Endodermal cell (in vitro differentiated cells): ENCODE measurements at places on chromosomes 3 and 15.

DNA sequence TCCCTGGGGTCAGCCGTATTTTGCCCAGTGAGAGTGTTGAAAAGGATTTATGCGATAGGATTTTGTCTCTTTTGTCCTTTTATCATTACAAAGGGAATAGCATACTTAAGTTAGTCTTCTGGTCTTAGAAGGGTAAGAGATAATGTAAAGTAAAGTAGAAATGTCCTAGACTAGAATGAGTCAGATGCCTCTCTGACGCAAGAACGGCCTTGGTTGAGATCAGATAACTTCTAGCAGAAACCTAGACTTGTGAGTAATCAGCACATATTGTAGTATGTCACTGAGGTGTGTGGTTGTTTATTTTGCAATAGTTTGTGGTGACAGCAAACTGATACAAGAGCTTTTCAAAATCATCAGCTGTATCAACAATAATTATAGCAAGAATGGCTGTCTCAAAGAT is 866.1 kb downstream of the NSUN3 start:
- no peaks in the 10 kb centered on the region for H3K36me3 ChIP-seq
- no peaks in the 10 kb centered on the region for H3K4me1 ChIP-seq
- no peak overlapping the region for H3K4me3 ChIP-seq
- H3K27me3 ChIP-seq, result no peaks in the 10 kb centered on the region
- H3K27ac ChIP-seq, result no peak overlapping the region
- DNase-seq, result no peak

DNA sequence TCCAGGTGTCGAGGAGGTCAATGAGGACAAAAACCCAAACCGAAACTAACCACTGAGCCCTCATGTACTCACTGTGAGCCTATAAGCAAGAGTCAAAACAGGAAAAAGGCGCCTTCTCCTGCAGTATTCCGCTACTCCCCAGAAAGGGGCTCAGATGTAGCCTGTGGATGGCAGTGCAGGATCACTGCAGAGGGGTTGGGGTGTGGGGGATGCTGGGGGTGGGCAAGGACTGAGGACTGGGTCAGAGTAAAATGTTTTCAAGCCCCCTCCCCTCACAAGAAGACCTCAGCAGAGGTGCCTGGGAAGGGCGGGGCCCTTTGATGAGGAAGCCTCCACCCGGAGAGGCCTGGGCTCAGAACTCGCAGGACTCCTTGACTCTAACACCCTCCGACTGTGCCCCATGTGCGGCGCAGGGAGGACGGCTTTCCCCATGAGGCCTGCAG is 170.1 kb downstream of the OSBPL10 start:
- no peak overlapping the region for H3K27ac ChIP-seq
- no peak for DNase-seq
- no peaks in the 10 kb centered on the region for H3K27me3 ChIP-seq
- no peaks in the 10 kb centered on the region for H3K36me3 ChIP-seq

DNA sequence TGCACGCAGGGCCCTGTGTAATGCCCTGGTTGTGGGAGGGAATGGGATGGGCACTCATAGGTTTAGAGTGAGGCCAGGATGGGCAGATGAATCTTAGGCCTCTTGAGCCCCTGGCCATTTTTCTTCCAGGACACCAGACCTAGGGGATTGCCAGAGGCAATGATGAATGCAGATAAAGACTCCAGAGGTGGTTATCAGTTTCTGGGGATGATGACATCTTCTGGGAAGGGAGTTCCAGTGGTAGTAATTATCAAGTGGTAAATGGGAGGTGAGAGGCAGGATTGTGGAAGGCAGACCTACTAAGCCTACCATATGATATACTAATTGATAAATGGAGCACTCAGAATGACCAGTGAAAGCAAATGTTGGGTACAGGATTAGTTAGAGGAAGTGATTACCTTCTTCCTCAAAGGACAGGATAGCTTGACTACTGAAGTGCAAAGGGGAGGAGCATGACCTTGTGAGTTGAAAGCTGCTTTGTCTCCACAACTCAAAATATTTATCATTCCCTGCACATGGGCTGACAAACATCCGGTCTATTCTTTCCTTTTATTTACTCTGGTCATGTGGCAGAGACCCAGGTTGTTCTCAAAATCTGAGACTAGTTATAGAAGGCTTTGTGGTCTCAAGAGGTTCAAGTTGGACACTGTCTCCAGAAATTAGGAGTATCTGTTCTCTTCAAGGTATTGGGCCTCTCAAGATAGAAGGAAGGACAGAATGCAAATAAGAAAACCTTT is 10.2 kb upstream of the MAPK6 start:
- H3K27me3 ChIP-seq, result no peaks in the 10 kb centered on the region
- no peak overlapping the region for H3K4me3 ChIP-seq
- H3K27ac ChIP-seq, result no peak overlapping the region
- no peaks in the 10 kb centered on the region for H3K36me3 ChIP-seq

DNA sequence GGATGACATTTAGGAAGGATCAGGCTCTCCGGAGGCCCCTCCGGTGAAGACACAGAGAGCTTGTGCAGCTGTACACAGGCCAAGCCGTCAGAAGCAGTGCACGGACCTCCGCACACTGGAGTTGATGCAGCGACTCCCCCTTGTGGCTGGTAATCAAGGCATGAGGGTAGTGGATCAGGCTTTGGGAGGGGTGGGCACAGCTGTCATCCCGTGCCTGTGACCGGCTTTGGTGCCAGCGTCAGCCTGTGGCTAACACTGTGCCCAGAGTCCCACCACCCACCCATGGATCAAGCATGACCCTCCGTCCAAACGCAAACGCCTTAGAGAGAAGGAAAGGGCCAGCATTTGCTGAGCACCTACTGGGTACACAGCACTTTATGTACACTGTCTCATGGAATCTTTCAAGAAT is 8.2 kb upstream of the GRIP2 start:
- H3K27me3 ChIP-seq, result peaks cover 9% of the 10 kb centered on the region
- no peak overlapping the region for H3K4me3 ChIP-seq
- no peak overlapping the region for H3K27ac ChIP-seq

- H3K27me3 ChIP-seq, result no peaks in the 10 kb centered on the region
- peaks cover 4% of the 10 kb centered on the region for H3K4me1 ChIP-seq
- H3K27ac ChIP-seq, result no peak overlapping the region
- H3K36me3 ChIP-seq, result no peaks in the 10 kb centered on the region
- no peak for DNase-seq
Observed at GRCh38 chr15:93158097-93158900, 69.3 kb upstream of the RGMA start.

GRCh38 chr15:52783191-52783829 is 6.8 kb downstream of the ONECUT1 start:
- H3K36me3 ChIP-seq, result no peaks in the 10 kb centered on the region
- H3K27me3 ChIP-seq, result peaks cover 77% of the 10 kb centered on the region
- peak; percentile 90 for DNase-seq
- H3K4me1 ChIP-seq, result peaks cover 18% of the 10 kb centered on the region
- peak overlapping the region; percentile 76 for H3K4me3 ChIP-seq

- no peaks in the 10 kb centered on the region for H3K4me1 ChIP-seq
- no peak for DNase-seq
- H3K27ac ChIP-seq, result no peak overlapping the region
- H3K36me3 ChIP-seq, result no peaks in the 10 kb centered on the region
Observed at GRCh38 chr3:105387122-105387751, 20.5 kb downstream of the ALCAM start.

DNA sequence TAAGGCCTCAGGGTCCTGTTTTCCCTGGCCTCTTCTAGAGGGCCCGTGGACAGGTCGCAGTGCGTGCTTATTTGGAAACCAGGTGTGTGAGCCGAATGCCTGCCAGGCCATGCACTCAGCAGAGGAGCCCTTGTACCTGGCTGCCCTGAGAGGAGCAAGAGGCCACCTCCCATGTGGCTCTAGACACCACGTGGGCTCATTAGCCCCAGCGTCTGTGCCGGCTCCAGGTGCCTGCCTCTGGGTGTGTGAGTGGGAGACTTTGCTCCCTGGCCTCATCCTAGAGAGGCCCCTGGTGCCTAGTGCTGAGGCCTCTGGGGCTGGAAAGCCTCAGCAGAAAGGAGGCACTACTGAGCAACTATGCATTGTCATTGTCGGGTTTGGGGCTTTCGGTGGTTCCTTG is 50.4 kb downstream of the KLF13 start:
- no peak for DNase-seq
- no peak overlapping the region for H3K27ac ChIP-seq
- no peak overlapping the region for H3K4me3 ChIP-seq
- no peaks in the 10 kb centered on the region for H3K4me1 ChIP-seq
- no peaks in the 10 kb centered on the region for H3K36me3 ChIP-seq
- H3K27me3 ChIP-seq, result no peaks in the 10 kb centered on the region

GRCh38 chr15:73328981-73329380 is 39.8 kb downstream of the HCN4 start:
- no peak overlapping the region for H3K4me3 ChIP-seq
- H3K27me3 ChIP-seq, result no peaks in the 10 kb centered on the region
- DNase-seq, result no peak
- H3K4me1 ChIP-seq, result no peaks in the 10 kb centered on the region

GRCh38 chr15:63896336-63897115 is 62.8 kb upstream of the HERC1 start:
- no peaks in the 10 kb centered on the region for H3K27me3 ChIP-seq
- no peaks in the 10 kb centered on the region for H3K4me1 ChIP-seq
- H3K27ac ChIP-seq, result no peak overlapping the region
- H3K36me3 ChIP-seq, result no peaks in the 10 kb centered on the region

- no peaks in the 10 kb centered on the region for H3K36me3 ChIP-seq
- H3K4me3 ChIP-seq, result no peak overlapping the region
- H3K27ac ChIP-seq, result no peak overlapping the region
- DNase-seq, result peak; percentile 58
- no peaks in the 10 kb centered on the region for H3K27me3 ChIP-seq
- no peaks in the 10 kb centered on the region for H3K4me1 ChIP-seq
Observed at GRCh38 chr3:141789281-141789680, 26.1 kb downstream of the GRK7 start.

GRCh38 chr3:12014613-12015012 is 10.4 kb downstream of the SYN2 start:
- H3K27ac ChIP-seq, result no peak overlapping the region
- H3K4me1 ChIP-seq, result peaks cover 3% of the 10 kb centered on the region
- no peak overlapping the region for H3K4me3 ChIP-seq
- DNase-seq, result no peak
- no peaks in the 10 kb centered on the region for H3K36me3 ChIP-seq

GRCh38 chr3:19901918-19902317 is 32.1 kb downstream of the EFHB start:
- H3K4me3 ChIP-seq, result no peak overlapping the region
- no peak for DNase-seq
- no peaks in the 10 kb centered on the region for H3K27me3 ChIP-seq
- no peaks in the 10 kb centered on the region for H3K4me1 ChIP-seq
- no peak overlapping the region for H3K27ac ChIP-seq
- H3K36me3 ChIP-seq, result no peaks in the 10 kb centered on the region

DNA sequence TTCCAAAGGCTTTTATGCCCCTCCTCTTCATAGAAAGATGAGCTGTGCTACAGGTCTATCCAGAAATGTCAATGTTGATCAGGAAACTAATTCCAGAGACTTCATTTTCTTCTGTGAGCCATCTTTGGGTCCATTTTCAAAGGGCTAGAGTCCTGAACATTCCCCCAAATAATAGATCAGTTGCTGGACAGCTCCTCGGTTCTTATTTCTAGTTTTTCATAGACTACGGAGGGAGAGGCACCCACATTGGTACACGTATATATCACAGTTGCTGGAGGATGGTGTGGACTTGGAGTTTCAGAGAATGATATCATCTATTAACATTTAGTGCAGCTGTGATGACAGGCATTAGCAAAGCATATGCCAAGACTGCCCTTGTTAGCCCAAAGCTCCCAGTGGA is 59.1 kb downstream of the AGBL1 start:
- no peaks in the 10 kb centered on the region for H3K27me3 ChIP-seq
- no peak overlapping the region for H3K27ac ChIP-seq
- H3K4me1 ChIP-seq, result peaks cover 4% of the 10 kb centered on the region
- no peak for DNase-seq
- no peaks in the 10 kb centered on the region for H3K36me3 ChIP-seq

DNA sequence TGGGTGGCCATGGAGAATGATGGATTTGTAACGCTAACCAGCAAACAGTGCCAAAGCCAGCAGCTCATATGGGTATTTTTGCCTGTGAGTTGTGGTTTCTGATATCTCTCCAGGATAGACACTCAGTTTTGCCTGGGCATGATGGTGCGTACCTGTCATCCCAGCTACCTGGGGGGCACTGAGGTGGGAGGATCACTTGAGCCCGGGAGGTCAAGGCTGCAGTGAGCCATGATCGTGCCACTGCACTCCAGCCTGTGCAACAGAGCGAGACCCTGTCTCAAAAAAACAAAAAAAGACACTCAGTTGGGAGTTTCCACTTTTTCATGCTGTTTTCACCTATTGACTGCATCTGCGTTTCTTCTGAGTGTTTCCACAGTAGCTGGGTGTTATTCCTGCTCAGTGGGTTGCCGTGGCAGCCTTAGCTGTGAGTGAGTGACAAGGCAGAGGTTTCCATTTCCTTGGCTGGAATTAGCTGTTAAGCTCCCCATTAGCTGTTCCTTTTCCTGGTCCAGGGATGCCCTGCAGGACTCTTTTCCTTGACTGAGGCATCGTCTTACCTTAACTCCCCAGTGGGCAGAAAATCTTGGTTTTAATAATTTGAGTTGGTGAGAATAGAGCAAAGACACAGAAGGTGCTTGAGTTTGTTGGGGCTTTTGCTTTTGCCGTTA is 14.2 kb upstream of the RPP14 start:
- no peak for DNase-seq
- no peaks in the 10 kb centered on the region for H3K27me3 ChIP-seq
- no peaks in the 10 kb centered on the region for H3K4me1 ChIP-seq
- H3K4me3 ChIP-seq, result no peak overlapping the region
- H3K27ac ChIP-seq, result no peak overlapping the region
- H3K36me3 ChIP-seq, result no peaks in the 10 kb centered on the region

GRCh38 chr3:38724392-38724736 is 74.9 kb upstream of the SCN5A start:
- no peaks in the 10 kb centered on the region for H3K27me3 ChIP-seq
- no peak overlapping the region for H3K4me3 ChIP-seq
- no peaks in the 10 kb centered on the region for H3K4me1 ChIP-seq
- no peak overlapping the region for H3K27ac ChIP-seq

DNA sequence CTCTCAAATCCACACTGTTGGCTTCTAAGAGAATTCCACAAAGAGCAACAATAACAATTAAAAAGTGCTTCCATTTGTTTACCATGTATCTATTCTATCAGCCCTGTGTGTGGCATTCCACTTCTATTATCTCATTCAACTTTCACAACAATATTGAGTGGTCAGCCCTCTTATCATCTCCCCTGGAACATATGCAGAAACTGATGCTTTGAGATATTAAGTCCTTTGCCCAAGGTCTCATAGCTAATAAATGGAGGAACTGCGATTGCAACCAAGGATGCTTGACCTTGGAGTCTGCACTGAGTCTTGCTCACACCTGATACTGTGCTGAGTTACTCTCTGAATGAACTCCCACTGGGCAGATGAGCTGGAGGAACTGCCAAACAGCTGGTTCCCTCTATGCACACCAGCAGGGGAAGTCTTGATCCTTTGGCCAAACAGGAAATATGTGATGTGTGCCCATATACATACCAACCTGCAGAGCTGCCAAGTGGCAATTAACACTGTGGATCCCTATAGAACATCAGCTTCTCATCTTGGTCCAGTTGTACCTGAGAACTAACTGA is 144.7 kb upstream of the WNT5A start:
- H3K4me3 ChIP-seq, result no peak overlapping the region
- peak; percentile 69 for DNase-seq
- no peaks in the 10 kb centered on the region for H3K27me3 ChIP-seq
- no peak overlapping the region for H3K27ac ChIP-seq
- H3K4me1 ChIP-seq, result peaks cover 3% of the 10 kb centered on the region
- H3K36me3 ChIP-seq, result no peaks in the 10 kb centered on the region
